Keratinocyte (primary cell): ENCODE measurements at places on chromosomes 7 and 10.

DNA sequence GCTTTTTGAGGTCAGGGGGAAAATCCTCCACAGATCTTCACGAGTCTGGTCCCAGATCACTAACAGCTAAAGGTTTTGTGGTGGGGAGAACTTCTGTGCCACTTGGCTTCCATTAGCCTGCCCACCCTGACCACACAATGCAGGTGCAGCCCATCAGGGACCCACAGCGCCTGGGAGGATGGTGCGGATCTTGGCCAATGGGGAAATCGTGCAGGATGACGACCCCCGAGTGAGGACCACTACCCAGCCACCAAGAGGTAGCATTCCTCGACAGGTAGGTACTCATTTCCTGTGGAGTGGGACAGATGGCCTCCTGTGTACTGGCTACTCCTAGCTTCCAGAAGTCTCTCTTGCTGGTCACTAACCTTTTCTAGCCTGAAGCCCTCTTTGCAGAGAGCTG, 1.5 kb downstream of the FAM241B start:
- no peak for DNase-seq

- no peak for DNase-seq
Observed at GRCh38 chr10:47114680-47115186, 185.3 kb upstream of the GDF10 start.

DNA sequence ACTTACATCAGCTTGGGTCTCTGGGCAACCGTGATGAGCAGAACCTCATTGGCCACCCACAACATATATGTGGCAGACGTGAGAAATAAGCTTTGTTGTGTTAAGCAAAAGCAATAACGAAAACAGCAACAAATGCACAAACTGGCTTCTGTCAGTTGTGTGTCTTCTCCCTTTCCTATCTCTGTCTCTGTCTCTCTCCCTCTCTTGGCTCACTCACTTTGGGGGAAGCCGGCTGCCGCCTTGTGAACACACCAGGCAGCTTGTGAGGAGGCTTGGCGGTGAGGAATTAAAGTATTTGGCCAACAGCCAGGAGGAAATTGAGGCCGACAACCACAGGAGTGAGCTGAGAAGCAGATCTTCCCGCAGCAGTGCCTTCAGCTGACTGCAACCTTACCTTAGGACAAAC, 21.9 kb upstream of the CDCA7L start:
- no peak for DNase-seq

DNA sequence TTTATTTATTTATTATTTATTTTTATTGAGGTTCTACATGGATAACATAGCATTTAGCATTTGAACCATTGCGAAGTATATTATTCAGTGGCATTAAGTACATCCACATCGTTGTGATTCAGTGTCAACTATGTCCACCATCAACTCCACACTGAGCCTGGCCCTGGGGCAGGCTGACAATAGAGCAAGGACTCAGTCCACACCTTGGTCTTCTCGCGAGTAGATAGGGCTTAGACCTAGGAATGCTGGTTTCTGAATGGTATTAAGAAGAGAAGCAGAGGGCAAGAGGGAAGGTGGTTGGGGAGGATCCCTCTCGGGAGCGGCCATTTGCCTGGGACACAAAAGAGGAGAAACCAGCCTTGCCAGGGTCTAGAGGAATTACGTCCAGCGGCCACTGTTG, 599.2 kb upstream of the MGMT start:
- no peak for DNase-seq

DNA sequence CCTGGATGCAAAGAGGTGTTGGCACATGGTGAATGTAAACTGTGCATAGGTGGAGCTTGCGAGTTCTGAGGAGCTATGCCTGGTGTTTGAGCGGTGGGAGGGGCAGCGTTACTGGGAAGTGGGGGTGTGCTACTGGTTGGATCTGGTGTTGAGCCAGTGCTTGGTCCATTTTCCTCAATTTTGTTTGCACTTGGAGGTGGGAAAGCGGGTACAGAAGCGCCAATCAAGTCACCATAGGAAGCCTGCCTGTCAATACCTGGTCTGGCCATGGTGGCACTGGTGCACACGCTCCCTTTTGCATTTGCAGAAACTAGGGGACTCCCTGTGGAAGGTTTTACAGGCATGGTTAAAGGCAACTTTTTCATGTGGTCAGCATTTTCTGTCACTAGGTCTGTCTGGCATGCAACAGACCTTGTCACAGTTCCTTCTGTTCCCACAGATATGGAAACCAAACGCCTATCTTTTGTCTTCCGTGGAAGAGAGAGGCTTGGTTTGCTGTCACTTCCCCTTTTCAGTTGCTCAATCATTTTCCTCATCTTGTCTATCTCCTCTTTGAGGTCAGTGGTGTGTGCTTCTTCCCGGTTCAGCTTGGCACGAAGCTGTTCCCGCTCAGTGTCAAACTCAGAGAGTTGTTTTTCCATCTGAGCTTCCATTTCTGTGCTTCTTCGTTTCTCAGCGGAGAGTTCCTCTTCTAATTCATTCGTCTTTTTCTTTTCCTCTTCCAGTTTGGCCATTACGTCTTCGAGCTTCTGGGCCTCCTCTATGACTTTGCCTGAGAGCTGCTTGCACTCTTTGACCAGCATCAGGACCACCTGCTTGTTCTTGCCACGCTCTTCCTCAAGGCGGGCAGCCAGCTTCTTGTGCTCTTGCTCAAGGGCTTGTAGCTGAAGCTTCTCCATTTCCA, 81.1 kb downstream of the CTTNBP2 start:
- no peak for DNase-seq

- DNase-seq: no peak
Observed at GRCh38 chr7:128091106-128091505, 59.9 kb upstream of the LRRC4 start.

GRCh38 chr10:22174442-22174841, 43.4 kb downstream of the EBLN1 start:
- DNase-seq: no peak
